CD4-positive, alpha-beta T cell treated with Interferon gamma for 1 hour (primary cell): ENCODE measurements at places on chromosomes 1 and 21.

GRCh38 chr1:167782946-167783345 lies 61.2 kb downstream of the MPZL1 start:
- no peak for DNase-seq

DNA sequence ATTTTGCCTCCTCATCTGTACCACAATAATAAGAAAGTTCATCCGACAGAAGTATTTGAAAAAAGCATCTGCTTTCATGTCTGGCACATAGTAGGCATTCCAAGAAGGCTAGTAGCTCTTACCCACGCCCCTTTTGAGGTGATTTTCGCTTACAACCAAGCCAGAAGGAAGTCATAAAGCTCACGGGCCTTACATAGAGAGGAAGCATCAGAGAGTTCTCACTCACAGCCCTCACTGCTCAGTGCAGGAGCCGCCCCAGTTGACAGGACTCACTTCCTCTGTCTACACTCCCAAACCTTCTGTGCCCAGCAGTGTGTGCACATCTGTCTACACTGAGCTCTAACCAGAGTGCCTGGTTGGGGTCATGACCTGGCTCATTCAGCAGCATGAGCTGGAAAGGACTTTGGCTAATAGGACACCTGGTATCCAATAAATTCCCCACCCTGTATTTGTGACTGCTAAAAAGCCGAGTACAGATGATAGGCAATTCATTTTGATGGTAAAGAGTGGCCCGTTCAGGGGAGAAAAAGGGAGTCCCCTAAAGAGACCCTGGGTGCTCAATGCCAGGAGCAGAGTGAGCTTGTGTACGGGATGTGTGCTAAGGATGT lies 36.8 kb upstream of the DUSP10 start:
- peak; percentile 68 for DNase-seq

GRCh38 chr1:235843461-235843961 lies 23.2 kb downstream of the LYST start:
- no peak for DNase-seq

DNA sequence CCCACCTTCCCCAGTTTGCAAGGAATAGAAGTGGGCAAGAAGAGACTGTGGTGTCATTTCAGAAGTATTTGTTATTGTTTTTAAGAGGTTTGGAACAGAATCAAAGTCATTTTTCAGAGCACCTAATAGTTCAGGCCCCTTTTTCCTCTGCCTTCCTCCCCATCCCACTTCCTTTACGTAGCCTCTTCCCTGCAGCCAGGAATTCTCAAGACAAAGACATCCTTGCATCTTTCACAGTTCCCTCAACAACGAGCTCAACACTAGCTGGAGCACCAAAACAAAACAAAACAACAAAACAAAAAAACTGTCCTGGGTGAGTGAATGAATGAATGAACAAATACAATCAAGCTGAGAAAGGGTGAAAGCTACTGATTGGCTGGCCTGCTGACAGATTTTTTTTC lies 7.0 kb downstream of the PALMD start:
- no peak for DNase-seq

- no peak for DNase-seq
These were observed 233.1 kb downstream of the PTPRU start for GRCh38 chr1:29469457-29469856.

- no peak for DNase-seq
These were observed 118.0 kb upstream of the PLPPR4 start for GRCh38 chr1:99146129-99146848.

GRCh38 chr1:112878321-112878720 lies 77.7 kb downstream of the SLC16A1 start:
- no peak for DNase-seq

DNA sequence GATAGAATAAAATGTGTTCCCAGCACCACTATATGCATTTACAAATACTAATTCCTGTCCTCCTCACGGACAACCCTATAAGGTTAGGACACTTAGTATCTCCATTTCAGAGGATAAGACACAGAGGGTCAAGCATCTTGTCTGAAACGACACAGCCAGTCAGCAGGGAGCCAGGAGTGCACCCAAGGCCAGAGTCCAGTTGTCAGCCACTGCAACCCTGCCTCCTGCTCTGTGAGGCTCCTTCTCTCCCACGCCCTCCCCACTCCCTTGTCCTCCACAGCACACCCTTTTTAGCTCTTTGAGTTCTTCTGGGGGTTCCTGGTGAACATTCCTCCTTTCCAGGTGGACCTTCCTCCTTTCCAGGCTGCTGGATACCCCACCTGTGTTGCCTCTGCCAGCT lies 119.0 kb upstream of the TNR start:
- no peak for DNase-seq

GRCh38 chr1:205950826-205951549 lies 7.7 kb upstream of the SLC26A9 start:
- DNase-seq: peak; percentile 10

GRCh38 chr1:34406377-34406776 lies 229.7 kb downstream of the C1orf94 start:
- DNase-seq: no peak

GRCh38 chr1:96361961-96362360 lies 359.6 kb upstream of the PTBP2 start:
- DNase-seq: no peak

DNA sequence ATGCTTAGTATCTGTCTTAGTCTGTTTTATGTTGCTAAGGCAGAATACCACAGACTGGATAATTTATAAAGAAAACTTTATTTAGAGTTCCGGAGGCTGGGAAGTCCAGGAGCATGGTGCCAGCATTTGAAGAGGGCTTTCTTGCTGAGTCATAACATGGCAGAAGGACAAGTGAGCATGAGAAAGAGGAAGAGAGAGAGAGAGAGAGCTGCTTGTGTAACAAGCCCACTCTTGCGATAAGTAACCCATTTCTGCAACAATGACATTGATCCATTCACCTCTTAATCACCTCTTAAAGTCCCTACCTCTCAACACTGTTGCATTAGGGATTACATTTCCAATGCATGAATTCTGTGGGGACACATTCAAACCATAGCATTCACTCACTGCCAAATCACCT lies 11.7 kb upstream of the MYOCOS start:
- DNase-seq: no peak

DNA sequence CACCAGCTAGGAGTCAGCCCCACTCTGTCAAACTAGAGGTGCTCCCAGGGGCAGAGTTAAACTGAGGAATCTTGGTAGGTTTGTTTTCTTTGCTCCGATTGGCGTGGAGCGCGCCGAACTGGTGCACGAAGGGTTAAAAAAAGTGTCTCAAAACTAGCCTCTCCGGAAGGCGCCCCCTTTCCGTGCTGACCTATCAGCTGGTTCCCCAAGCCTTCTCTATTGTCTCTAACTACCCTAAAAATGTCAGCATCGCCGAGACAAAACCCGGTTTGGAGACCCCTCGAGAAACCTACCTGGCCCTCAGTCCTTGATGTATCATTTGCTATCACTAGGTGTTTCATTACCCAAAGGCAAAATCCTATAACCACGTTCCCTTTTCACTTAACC lies 2.2 kb downstream of the TGFB2 start:
- DNase-seq: no peak

DNA sequence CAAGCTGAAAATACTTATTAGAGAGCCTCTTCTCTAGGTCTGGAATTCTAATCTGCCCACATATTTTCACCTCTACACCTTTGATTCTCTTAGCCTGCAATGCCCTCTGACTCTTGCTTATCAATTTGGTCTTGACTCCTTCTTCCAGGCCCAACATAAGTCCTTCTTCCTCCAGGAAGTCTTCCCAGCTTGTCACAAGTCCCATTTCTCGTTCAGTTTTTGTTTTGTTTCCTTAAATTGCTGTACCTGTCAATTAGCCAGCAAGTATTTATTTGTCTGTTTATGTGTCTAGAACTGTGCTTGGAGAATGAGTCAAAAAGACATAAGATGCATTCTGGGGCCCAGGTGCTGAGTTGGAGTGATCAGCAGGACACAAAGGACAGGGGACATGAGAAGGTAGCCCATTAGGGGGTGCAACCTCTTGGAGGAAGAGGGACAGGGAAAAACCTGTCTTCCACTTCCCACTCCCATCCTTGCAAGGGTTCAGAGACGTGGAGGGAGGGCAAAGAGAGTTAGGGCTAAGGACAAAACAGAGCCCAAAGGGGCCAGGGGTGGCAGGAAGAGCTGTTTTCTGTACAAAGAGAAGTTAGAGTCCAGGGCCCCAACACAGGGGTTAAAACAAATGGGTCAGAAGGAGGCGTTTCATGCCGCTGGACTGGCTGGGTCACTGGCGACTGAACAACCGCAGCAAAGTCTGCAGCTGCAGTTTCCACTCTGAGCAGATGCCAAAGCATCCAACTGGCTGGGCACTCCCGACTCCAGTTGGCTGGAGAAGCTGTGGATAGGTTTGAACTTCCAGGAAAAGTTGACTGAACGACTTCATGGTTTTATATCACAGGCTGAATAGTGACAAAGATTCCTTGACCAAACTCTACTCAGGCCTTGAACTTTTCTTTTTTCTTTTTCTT lies 10.7 kb upstream of the CNR2 start:
- DNase-seq: no peak

- no peak for DNase-seq
These were observed 6.0 kb downstream of the PLEKHG5 start for GRCh38 chr1:6485168-6486101.

- no peak for DNase-seq
These were observed 4.4 kb downstream of the TMCO1 start for GRCh38 chr1:165764277-165764676.

GRCh38 chr1:180193141-180194047 lies 36.7 kb upstream of the LHX4 start:
- no peak for DNase-seq

DNA sequence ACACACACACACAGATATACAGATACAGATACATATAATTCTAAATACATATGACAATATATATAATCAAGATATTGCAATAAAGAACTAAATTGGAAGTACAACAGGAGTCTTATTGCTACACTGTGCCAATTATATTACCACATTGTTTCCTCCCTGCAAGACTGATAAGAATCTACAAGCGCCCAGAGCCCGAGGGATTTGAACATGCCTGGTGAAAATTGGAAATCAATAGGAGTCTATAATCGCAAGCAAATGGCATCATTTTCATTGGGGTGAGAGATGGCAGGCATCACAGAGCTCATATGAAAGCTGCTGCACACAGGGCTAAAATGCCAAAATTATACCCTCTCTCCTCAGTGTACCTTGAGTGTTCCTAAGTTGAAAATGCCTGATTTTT lies 152.9 kb upstream of the PTBP2 start:
- DNase-seq: no peak

GRCh38 chr1:228030451-228031201 lies 23.8 kb downstream of the WNT3A start:
- DNase-seq: no peak

- DNase-seq: no peak
These were observed 11.7 kb downstream of the OLFML3 start for GRCh38 chr1:113990961-113991360.

- DNase-seq: no peak
These were observed 25.6 kb downstream of the IRF2BP2 start for GRCh38 chr1:234584420-234584805.

DNA sequence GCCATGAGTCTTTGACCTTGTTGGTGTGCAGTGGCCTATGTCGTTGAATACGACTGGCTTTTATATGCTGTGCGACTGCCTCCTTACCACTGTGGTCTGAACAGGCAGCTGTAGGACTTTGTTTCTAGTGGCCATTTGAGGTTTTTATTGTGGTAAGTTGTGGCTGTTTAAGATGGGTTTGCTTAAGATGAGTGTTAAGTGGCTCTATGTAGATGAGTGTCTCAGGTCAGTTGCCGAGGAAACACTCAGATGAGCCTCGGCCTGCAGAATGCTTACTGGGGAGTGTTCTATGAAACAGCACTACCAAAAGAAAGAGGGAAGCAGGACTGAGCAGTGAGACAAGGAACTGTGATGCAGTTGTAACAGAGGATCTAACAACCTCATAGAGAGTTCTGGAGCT lies 14.9 kb upstream of the CD1C start:
- DNase-seq: no peak

DNA sequence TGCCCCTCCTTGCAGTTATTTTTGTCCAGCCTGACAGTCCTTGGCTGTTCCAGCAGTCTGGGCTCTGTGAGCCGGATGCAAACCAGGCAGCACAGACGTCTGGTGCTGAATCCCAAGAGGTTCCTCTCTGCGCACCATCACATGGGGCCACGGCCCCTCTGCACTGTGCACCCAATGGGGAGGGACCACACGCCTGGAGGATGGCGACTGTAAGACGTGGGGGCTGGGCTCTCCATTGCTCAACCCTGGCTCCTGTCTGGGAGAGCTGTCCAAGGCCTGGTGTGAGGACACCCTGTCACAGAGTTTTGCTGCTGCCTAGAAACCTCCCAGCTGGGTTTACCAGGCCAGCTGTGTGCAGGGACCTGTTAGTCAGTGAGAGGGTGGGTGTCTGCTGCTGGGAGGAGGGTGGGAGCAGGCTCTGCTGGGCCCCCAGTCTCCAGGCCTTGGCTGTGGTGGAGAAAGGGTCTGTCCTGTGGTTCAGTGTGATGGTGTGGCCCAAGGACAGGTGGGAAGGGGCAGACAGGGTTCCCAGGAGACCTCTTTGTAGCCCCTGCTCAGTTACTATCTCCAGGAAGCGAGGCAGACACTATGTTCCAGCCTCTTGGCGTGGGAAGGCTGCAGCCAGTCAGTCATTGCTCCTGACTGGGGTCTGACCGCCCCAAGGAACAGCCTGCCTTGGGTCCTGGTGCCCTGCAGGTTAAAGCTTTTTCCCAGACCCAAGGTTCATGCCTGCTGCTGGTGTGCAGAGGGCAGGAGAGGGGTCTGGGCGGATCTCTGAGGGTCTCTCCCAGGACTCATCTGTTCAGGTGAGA lies 13.8 kb downstream of the HEYL start:
- DNase-seq: no peak

DNA sequence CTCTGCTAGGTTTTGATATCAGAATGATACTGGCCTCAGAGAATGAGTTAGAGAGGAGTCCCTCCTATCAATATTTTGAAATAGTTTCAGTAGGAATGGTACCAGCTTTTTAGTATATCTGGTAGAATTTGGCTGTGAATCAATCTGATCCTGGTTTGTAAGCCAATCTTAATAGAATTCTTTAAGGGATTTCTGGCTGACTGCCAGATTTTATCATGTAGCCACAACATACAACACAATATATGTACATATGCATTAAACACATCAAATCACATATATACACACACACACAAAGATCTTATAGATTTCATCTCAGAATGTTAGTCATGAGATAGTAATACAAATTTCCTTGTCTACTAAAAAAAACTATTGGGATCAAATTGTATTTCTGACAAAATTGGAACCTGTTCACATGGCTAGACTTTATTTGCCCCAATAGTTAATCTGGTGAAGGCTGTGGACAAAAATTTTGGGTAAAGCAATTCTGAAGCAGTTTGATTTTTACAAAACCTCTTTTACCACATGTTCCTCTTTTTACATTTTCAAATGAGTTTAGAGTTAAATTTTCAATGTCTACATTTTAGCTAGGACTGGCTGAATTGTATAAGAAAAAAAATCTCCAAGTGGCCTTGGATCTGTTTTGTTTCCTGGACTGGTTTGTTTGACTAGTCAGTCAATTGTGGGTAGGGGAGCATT lies 151.7 kb downstream of the FASLG start:
- DNase-seq: no peak

DNA sequence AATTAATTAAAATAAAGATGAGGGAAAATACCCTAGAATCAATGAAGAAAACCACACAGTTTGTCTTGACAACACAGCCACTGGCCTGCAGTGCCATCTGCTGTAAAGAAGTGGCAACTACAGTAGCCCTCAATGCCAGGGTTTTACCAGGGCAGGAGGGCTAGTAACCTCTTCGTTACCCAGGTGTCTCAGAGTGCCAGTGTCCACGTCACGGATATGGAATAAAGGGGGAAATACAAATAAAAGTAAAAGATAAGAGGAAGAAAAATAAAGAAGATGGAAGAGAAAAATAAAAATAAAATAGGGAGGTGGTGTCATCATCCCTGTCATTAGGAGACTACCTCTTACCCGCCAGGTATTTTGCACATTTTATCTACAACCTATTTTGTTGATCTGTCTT lies 14.2 kb upstream of the SLC44A3 start:
- DNase-seq: peak; percentile 36
